Activated T-cell treated with anti-CD3 and anti-CD28 coated beads, Interleukin-2, amount 50 U/mL, for 24 hours (primary cell): ENCODE measurements at places on chromosomes 1 and 21.

DNA sequence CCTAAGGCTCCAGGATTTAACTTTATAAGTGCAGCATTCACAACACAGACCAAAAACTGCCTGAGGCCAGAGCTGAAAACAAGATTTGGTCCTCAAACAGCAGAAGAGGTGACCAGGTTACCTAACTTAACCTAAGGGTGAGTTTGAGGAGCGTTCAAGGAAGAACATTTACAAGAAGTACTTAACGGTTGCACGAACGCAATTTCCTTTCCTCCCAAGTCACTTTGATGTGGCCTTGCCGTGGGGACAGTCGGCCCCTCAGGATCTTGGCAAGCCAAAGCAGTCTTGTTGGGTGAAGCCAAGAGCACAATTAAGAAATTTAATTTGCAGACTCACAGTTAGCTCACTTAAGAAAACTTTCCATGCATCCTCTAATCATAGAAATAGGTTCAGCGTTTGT is 202.6 kb upstream of the COA6 start:
- DNase-seq = no peak

DNA sequence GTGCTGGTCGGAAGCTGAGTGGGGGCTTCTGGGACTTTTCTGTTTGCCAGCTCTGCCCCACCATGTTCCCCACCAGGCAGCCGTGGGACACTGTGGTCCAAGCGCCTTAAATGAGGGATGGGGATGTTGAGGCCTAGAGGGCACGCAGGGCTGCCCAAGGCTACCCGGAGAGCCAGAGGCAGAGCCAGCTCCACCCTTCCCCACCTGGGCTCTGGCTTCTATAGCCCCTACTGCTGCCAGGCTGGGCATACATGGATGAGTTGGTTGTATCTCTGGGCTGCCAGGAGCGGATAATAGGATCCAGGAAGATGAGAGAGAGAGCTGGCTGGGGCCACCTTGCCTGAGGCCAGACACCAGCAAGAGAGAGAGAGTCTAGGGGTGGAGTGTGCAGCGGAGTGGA is 49.4 kb downstream of the PTPRU start:
- no peak for DNase-seq

- DNase-seq = no peak
These were observed 8.0 kb upstream of the ANGPTL3 start for GRCh38 chr1:62589321-62589720.

DNA sequence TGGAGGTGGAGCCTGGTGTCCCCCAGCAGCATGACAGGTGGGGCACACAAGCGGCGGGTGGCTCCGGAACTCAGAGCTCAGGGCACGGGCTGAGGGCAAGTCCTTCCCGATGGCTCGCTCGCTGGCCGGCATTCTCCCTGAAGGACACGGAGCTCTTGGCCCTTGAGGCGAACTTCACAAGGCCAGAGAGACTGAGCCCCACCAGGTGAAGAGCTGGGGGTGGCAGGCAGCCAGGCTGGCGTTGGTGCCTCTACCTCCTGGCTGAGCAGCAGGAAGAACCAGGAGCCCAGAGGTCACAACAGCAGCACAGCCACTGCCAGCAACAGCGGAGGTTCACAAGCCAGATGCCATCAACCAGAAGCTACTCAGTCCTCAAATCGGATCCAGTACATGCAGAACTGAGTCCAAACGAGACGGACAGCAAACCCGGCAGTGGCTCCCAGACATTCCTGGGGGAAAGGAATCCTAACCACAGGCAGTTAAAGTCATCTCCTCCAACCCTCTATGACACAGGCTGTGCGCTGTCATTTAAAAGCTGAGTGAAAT is 54.1 kb downstream of the NPHP4 start:
- DNase-seq = no peak

GRCh38 chr1:54112027-54112426 is 40.8 kb downstream of the CDCP2 start:
- DNase-seq = no peak

DNA sequence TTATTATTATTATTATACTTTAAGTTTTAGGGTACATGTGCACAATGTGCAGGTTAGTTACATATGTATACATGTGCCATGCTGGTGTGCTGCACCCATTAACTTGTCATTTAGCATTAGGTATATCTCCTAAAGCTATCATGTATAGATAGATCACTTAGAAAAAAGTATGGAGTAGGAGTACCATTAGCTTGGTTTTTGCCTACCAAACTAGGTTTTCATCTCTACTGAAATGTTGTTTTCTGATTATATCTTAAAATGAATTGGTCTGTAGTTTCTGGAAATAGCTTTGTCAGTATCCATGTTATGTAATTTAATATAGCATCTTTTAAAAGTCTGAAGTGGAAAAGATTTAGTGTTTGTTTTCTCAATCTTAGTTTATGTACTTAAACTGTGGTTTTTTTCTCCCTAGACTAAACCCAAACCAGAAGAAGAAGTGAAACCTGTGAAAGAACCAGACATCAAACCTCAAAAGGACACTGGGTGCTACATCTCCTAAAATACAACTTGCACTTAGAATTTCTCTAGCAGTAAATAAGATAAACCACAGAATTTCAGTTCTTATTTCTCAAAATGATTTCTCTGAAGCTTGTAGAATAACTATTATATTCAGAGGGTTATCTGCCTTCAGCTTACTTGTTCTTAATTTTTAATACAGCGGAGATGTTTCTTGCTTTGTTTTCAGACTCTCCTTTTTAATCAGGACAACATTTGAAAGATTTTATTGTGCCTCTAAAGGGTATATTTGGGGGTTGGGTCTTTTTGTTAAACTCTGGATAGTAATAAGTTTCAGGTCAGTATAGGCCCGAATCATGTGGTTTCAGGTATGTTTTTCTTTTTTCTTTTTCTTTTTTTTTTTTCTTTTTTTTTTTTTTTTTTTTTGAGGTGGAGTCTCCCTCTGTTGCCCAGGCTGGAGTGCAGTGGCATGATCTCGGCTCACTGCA is 4.5 kb upstream of the FAM177B start:
- no peak for DNase-seq

- no peak for DNase-seq
These were observed 661.5 kb upstream of the ZP4 start for GRCh38 chr1:238552271-238552670.

- DNase-seq = no peak
These were observed 394.3 kb downstream of the NTNG1 start for GRCh38 chr1:107535091-107535490.

- DNase-seq = no peak
These were observed 85.3 kb downstream of the TRABD2B start for GRCh38 chr1:47911892-47912291.

- no peak for DNase-seq
These were observed 117.6 kb downstream of the PTGER3 start for GRCh38 chr1:70930062-70930461.

DNA sequence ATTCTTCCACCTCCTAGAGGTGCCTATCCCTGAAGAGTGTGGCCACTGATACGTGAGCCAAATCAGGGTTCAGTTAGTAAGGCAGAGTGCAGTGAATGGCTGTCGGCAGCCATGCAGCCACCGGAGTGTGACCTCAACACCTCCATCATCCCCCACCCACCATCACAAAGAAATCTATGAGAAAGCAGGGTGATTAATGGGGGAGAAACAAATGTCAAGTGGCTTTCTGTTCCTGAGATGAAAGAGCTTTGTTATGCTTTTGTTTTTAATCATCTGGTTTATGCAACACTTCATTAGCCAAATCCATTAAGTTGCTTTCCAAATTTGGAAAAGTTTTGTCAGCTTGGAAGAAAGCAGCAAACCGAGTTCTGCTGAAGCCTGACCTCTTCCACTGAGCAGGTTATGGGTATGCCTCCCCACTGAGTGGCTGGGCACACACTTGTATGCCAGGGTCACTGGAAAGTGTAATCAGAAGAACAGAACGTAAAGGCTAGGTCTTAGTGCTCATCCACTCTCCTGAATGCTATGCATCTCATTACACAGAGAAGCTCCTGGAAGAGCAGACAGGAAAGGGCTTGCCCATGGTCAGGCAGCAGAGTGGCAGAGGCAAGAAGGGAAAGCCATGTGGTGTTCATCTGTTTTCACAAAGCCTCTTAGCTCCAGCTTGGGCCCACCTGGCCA is 57.1 kb upstream of the ATP1B1 start:
- DNase-seq = peak; percentile 40

DNA sequence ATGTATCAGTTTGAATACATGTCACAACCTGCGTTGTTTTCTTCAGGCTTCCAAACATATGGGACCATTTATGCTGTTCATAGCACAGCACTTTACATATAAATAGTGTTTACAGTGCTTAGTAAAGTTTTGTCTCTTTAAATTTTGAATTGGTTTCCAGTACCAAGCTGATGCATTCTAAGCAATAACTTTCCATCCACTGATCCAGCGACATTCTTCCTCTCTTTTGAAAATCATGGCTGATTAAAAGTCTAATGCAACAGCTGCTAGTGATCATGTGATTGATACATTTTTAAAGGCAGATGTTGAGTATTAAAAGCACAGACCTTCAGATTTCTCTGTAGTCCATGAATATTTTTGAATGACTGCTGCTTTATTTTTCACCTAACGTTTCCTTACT is 154.9 kb downstream of the PTPRC start:
- DNase-seq = no peak

GRCh38 chr1:240169188-240169587 is 77.5 kb downstream of the FMN2 start:
- no peak for DNase-seq

DNA sequence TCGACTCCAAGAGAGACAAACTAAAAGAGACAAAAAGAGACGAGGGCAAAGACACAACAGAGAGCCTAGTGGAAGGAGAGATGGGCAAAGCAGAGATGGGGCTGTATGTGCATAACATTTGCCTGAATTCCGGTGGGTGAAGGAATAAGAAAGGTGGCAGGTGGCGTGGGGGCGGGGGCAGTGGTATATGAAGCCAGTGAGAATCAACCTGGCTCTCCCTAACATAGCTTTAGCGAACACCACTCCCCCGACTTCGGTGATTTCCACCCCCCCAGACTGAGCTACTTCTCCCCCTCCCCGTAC is 1.1 kb downstream of the INKA2 start:
- DNase-seq = no peak

GRCh38 chr1:91714867-91715381 is 171.0 kb downstream of the TGFBR3 start:
- no peak for DNase-seq
